ENCODE measurements at places on chromosomes 3 and 15. TPM values are rescaled to one million over a fixed set of nuclear protein-coding genes. Genes with fewer than 3 reads are reported as not detected.

DNA sequence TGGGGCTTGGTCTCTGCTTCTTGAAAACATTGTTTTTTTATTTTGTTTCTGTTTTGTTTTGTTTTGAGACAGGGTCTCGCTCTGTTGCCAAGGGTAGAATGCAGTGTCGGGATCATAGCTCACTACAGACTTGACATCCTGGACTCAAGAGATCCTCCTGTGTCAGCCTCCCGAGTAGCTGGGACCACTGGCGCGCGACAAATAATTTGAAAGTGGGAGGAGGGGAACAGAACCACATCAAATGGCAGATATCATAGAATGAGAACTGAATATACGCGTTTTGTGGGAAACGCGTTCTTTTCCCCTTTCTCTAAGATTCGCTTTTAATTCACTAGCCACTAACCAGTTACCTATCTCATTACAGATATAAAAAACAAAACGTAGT is 641 bp upstream of the VPS13C start:
- DNase-seq = no peak

DNA sequence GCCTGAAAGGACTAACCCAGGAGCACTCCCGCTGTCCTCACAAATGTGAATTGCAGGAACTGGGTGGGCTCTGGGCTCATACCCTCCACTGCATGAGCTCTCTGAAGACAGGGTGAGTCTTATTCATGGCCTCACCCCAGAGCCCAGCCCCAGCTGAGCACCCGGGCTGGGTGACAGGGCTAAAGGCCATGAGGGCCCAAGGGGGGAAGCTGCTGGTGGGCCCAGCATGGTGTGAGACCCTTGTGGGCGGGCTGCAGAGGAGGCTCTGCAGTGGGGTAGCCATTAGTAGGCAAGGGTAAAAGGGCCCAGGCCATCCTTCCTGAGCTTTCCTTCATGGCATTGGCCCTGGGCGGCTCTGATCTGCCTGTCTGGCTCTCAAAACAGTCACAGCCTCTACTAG is 30.3 kb downstream of the SRPRB start:
- no peak for DNase-seq

DNA sequence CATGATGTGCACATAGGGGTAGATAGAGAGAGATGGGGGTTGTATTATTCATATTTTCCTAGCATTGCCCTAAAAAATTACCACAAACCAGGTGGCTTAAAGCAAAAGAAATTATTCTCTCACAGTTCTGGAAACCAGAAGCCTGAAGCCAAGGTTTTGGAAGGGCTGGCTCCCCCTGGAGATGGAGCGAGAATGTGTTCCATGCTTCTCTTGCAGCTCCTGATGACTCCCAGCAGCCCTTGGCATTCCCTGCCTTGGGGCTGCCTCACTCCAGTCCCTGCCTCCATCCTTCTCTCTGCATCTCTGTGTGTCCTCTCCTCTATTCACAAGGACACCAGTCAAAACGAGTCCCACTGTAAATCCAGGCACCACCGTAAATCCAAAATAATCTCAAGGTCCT is 91.5 kb upstream of the FAM174B start:
- DNase-seq = no peak

GRCh38 chr3:180973543-180973942 is 16.0 kb downstream of the DNAJC19 start:
- DNase-seq = no peak

DNA sequence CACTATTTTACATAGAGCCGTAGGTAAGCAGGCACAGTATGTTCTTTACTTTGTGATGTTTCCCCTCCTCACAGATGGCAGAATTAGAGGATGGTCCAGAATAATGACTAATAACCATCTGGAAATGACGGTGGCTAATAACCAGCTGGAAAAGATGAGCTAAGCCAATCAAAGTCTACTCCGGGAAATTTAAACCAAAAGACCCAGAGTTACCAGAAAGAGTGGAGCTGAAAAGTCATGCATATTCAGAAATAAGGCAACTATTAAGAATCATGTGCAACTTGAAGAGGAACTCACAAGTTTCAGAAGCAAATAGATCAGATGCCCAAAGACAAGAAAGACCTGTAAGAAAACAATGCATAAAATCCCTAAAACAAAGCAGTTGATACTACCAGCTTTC is 33.6 kb downstream of the DMXL2 start:
- DNase-seq = no peak

- DNase-seq = no peak
Observed at GRCh38 chr3:122088531-122088930, 33.4 kb downstream of the CD86 start.

SPTBN5 gene
- 2.7 TPM for polyA plus RNA-seq

ECT2 gene
- 33.5 TPM for polyA plus RNA-seq

CCNB2 gene
- polyA plus RNA-seq = 42.3 TPM
